ENCODE measurements at places on chromosomes 1 and 21.

DNA sequence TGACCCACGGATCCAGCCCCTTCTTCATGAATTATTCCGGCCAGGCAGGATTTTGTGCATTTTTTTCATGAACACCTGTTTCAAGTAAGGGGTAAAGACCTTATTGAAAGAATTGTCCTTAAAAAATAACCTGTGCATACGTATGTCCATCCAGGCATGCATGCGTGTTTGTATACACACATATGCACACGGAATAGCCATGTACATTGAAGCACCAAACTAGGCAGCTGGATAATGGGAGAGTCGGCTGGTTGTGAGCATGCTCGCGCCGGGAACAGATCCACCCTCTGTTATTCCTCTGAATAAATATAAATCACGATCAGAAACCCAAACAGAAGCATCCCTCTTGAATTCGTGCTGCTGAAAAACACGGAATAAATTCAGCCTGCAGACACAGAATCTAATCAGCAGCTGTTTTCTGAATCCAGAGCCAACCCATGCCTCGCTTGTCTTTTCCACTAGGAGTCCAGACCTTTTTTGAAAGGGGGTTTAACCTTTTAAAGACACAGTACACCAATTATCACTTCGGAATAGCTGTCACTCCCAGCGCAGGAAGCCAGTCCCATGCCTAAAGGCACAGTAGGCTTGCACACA, at the start of gene HIVEP3:
HIVEP3 (minus strand) TSS at position 473 of the 594 bp plus-strand sequence.
- peak within 1 kb of the TSS; percentile 92 for H3K4me3 ChIP-seq
- peak within 1 kb of the TSS; percentile 82 for H3K27ac ChIP-seq
- H3K4me1 ChIP-seq = peaks cover 58% of the 10 kb centered on the region
- H3K36me3 ChIP-seq = no peaks in the 10 kb centered on the region

GRCh38 chr21:14817311-14817710, 247.5 kb downstream of the NRIP1 start:
- H3K4me3 ChIP-seq = no peak overlapping the region
- H3K36me3 ChIP-seq = no peaks in the 10 kb centered on the region
- no peak overlapping the region for H3K27ac ChIP-seq
- no peaks in the 10 kb centered on the region for H3K4me1 ChIP-seq

DNA sequence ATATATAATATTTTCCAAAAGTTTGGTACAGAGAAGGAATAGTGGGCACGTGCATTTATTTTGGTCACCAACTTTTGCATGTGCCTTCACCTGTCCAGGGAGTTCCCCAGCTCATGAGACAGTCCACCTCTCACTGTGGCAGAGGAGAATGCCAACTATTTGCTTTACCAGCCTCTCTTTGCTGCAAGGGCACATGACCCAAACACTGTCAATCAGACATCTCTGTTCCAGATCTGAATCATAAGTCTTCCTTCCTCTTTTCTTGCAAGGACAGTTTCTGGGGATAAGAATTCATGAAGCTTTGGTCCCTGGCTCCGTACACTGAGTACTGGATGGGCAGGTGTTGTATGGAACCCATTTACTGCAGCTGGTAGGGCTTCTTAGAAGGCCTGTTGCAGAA, 38.6 kb downstream of the C1orf87 start:
- H3K27ac ChIP-seq = no peak overlapping the region
- no peak for DNase-seq
- no peaks in the 10 kb centered on the region for H3K4me1 ChIP-seq
- no peaks in the 10 kb centered on the region for H3K36me3 ChIP-seq

DNA sequence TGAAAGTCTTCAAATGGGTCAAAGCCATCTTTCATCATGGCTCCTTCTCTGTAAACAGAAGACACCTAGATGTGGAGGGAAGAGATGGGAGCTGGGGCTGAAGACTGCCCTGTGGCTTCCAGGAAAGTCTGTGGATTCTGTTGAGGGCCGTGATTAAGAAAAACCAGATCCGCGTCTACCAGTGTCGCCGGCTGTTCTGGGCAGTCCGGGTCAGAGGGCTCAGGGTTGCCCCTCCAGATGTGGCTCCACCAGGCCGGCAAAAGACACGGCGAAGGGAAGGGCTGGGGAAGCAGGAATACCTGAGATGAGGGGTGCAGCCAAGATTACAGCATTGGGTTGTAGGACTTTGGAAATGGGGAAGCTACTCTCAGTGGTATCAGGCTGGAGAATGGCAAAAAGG, 162.6 kb downstream of the RHOU start:
- H3K4me3 ChIP-seq = no peak overlapping the region
- no peak overlapping the region for H3K27ac ChIP-seq
- H3K27me3 ChIP-seq = peaks cover 4% of the 10 kb centered on the region
- H3K36me3 ChIP-seq = no peaks in the 10 kb centered on the region
- no peak for DNase-seq

DNA sequence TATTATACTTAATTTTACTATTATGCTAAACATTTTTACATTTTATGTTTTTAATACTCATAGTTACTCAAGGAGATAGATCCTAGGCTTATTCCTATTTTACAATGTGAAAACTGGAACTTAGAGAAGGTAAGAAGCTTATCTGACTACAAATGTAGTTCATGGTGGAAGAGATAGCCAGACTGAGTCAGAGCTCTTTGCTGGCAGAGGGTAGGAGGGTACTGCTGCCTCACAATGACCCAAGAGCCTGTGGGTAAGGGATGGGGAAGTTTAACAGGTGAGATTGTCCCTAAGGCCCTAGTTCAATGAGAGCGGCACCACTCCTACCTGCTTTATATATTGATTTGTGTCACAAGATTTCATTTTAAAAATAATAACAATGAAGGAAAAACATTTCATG, 34.1 kb upstream of the NEK7 start:
- H3K4me1 ChIP-seq = peaks cover under 1% of the 10 kb centered on the region
- H3K36me3 ChIP-seq = peaks cover 3% of the 10 kb centered on the region
- no peak for DNase-seq
- no peak overlapping the region for H3K4me3 ChIP-seq

- H3K36me3 ChIP-seq = peaks cover 14% of the 10 kb centered on the region
- no peak for DNase-seq
- H3K27ac ChIP-seq = no peak overlapping the region
- peaks cover 5% of the 10 kb centered on the region for H3K27me3 ChIP-seq
Measured at GRCh38 chr1:42979896-42980800, 21.5 kb upstream of the SLC2A1 start.

GRCh38 chr1:206915030-206915735, 6.6 kb downstream of the FCMR start:
- H3K27ac ChIP-seq = no peak overlapping the region
- H3K27me3 ChIP-seq = no peaks in the 10 kb centered on the region
- peaks cover 76% of the 10 kb centered on the region for H3K4me1 ChIP-seq
- H3K36me3 ChIP-seq = peaks cover 33% of the 10 kb centered on the region

All from T-helper 17 cell (primary cell).